ENCODE measurements at places on chromosomes 3 and 15.

DNA sequence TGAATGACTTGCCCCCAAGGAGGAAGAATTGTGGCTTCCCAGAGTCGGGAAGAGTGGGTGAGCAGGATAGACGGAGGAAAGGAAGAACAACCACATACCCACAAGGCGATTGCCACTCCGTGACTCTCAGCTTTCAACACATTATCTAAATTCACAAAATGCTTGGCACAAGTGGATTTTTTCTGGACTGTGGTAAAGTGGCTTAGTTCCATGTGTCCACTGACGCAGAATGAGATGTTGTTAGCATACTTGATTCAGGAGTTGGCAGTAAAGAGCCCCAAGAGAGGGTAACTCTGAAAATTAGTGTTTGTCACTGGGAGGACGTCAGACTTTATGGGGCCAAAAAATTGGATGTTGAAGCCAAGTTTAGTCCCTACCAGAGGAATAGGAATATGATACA, 198.8 kb upstream of the CTNNB1 start:
- no peak for DNase-seq

DNA sequence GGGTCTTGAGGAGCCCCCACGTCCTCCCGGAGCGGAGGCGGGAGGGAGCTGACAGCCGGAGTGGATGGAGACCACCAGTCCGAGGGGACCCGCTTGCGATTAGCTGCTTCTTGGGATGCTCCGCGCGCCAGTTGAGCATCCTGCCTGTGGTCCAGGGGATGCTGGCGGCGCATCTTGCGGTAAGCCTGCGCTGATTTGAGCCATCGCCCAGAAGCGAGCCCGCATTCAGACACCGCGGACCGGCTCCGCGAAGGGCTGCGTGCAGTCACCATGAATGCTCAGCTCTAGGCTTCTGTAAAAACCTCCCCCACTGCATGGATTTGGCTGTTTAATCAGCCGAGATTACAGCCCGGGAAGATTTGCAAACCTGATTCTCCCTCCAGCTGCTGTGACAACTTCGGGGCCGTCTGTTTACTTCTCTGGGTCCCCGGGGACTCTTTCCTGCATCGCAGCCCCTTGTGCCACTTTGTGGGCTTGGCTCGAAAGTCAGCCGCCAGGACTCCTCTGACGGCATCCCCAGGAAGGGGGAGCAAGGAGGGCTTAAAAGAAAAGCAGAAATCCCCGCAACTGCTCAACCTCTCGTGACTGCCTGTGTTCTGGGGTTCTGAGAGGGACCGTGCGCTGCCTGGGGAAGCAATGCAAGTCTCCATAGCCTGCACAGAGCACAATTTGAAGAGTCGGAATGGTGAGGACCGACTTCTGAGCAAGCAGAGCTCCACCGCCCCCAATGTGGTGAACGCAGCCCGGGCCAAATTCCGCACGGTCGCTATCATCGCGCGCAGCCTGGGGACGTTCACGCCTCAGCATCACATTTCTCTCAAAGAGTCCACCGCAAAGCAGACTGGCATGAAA, 171.1 kb downstream of the KCNAB1 start:
- no peak for DNase-seq

DNA sequence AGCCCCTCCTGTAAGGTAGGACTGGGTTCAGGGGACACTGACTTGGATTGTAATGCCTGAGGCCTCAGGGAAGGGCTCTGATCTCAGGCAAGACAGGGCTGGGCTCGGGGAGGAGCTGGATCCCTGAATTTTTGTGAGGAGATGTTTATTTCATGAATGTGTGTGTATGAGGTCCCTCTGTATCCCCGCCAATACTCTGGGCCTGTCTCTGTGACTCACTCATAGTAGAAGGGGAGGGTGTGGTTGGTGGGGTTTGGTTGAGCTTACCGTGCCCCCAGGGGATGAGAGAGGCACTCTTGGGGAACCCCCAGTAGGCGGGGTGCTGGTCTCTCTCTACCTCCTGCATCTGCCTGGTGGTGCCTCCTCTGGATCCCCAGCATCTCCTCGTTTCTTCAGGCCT, 28.1 kb downstream of the RPSA start:
- DNase-seq: no peak

- DNase-seq: no peak
Observed at GRCh38 chr15:77107531-77108355, 36.8 kb upstream of the TSPAN3 start.

DNA sequence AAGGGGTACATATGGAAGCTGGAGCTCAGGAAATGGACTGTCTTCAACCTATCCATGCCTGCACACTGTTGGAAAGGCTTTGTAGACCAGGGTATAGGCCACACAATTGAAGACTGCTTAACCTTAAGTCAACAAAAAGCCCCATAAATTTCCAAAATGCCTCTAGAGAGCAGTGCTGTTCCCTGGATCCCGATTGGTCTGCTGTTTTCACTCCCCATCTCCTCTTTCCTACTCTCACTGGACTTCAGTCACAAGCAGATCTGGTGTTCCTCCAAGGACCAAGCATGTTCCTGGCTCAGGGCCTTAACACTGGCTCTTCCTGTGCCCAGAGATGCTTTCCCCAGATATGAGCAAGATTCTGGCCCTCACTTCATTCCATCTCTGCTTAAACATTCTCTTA, 22.8 kb upstream of the LRRC34 start:
- DNase-seq: no peak

DNA sequence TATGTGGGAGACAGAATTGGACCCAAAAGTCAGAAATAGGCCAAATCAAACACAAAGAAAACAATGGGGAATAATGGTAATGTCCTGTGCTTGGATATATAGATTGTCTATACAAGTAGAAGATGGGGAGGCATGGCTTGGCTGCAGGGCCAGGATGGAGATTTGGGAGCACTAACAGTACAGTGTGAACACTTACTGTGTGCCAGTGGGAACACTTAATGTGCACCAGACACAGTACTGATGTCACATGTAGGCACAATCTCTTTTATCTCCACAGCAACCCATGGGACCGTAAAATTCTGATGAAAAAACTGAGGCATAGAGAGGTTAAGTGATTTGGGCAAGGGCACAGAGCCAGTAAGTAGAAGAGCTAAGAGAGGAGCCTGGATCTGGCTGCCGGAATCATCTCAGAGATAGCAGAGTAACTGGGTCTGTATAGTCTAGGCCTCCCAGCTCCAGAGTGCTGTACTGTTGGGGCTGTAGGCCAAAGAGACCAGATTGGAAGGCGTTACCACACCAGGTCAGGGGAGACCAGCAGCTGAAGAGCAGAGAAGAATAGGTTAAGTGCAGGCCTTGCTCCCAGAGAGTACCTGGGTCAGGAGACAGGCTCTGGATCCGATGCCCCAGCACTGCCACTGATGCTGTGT, 63.3 kb downstream of the RLBP1 start:
- DNase-seq: no peak

- no peak for DNase-seq
Observed at GRCh38 chr15:51672155-51672687, 9.1 kb upstream of the SCG3 start.

- no peak for DNase-seq
Observed at GRCh38 chr15:77040673-77041072, 30.2 kb downstream of the TSPAN3 start.

GRCh38 chr3:152264378-152264777, 4.4 kb upstream of the MBNL1 start:
- DNase-seq: no peak

DNA sequence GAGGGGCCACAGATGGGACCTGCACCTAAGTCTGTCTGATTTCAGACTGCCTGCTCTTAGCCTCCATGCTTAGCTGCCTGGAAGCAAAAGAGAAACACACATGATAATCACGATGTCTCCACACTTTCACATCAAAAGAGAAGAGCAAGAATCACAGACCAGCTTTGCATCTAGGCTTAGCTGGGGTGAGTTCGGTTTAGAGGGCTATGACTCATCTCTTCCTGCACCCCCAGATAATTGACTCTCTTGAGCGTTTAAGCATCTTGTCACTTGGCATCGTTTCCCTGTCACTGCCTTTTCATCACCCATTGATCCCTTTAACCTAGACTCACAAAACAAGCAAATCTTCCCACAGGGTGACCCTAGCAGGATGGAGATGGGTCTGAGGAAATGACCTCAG, 124.0 kb downstream of the NTRK3 start:
- DNase-seq: no peak

GRCh38 chr15:27937851-27938250, 161.3 kb downstream of the OCA2 start:
- no peak for DNase-seq

- DNase-seq: no peak
Observed at GRCh38 chr3:64073158-64073761, 50.0 kb upstream of the PSMD6 start.

DNA sequence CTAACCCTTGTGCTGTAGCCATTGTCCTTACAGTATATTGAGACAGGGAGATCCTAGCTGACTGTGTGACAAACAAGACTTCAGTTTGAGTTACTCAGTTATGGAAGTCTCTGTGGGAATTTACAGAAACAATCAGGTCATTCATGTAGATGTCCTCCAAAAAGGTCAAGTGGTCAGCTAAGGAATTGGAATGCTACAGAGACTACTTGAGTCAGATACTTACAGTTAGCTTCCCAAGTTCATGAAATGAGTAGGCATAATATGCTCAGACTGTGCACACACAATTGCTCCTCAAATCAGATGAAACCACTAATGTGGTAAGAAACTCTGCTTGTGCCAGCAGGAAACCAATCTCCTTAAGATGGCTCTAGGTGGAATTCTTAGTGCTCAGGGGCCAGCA, 985.7 kb downstream of the NSUN3 start:
- DNase-seq: no peak

GRCh38 chr3:78562328-78562727, 1205.5 kb downstream of the ROBO1 start:
- DNase-seq: no peak

DNA sequence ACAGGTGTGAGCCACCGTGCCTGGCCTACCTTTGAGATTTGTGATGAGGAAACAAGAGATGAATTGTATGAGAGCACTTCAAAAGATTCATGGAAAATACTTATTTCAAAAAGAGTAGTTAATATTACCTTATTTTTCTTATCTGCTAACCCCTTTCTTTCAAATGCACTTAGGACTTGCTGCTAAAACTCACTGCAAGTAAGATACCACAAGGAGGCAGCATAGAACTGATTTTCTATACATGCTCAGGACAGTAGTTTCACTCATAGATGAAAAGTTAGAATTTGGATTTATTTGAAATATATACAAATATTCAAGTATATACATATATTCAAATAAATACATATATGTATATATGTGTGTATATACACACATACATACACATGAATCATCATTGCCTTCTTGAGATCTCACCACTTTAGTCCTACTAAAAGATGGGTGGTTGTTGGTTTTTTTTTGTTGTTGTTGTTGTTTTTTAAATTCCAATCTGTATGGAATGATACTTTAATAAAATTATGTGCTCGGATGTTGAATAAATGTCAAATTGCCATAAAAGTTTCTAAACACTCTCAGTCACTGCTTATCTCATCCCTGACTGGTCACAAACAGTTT, 2.4 kb downstream of the CCNDBP1 start:
- no peak for DNase-seq

DNA sequence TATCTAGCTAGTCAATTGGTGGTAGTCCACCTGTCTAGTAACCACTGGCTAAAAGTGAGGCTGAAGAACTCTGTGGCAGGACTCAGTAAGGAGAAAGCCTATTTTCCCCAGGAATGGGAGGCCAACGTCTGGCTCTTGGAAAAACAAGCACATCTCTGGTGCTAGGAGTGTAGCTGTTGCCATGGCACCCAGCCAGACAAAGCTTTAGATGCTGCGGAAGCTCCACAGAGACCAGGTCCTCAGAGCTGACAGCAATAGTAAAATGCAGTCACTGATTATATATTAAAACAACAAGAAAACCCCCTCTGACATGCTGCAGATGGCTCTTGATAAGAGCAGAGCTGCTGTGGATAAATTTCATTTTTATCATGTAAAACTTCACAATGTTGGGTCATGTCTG, 124.9 kb upstream of the STRIT1 start:
- no peak for DNase-seq

GRCh38 chr3:13292375-13292774, 127.7 kb downstream of the NUP210 start:
- no peak for DNase-seq

DNA sequence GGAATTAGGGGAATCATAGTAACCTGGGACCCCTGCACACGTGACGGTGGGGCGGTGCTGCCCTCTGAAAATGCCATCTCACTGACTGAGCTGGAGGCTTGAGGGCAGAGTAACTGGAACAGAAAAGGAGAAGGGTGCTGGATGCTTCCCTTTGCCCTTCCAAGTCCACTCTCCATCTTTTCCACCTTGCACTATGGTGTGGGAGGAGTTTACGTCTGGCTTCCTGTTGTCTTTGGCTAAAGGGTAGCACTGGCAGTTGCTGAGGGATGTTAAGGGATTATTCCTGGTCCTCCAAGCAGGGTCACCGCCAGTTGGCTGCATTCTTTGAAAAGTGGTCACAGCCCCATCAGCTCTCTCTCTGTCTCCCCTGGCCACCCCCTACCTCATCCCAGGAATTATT, 129.4 kb upstream of the SNTN start:
- no peak for DNase-seq

- no peak for DNase-seq
Observed at GRCh38 chr15:29924750-29925149, 102.5 kb upstream of the TJP1 start.

DNA sequence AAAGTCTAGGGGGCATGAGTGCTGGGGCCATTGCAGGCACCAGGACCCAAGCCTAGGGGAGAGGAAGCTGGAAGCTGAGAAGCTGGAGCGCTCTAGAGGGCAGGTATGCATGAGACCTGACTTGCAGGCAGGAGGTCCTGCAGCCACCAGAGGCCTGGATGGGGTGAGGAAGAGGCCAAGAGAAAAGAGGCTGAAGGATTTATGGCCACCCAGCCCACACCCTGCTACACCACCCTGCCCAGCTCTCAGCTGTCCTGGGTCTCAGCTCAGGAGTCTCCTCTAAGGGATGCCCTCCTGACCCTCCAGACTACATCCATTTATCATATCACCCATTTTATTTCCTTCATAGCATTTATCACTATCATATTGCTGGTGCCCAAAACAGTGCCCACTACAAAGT, 36.5 kb downstream of the RPN1 start:
- DNase-seq: no peak

DNA sequence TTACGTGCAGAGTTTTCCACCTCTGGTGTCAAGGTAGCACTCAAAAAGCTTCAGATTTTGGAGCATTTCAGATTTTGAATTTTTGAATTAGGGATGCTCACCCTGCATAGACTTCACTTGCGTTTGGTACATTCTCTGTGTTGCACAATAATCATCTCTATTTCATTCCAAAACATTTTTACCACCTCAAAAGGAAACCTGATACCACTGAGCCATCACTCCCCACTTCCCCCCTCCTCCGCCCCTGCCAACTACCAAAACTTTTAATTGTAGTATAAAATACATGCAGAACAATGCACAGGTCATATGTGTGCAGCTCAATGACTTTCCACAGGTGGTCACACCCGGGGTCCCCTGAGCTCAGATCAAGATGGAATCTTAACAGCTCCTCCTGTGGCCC, 208.8 kb downstream of the SV2B start:
- DNase-seq: no peak

- no peak for DNase-seq
Observed at GRCh38 chr3:132254076-132254755, 63.0 kb upstream of the ACP3 start.

DNA sequence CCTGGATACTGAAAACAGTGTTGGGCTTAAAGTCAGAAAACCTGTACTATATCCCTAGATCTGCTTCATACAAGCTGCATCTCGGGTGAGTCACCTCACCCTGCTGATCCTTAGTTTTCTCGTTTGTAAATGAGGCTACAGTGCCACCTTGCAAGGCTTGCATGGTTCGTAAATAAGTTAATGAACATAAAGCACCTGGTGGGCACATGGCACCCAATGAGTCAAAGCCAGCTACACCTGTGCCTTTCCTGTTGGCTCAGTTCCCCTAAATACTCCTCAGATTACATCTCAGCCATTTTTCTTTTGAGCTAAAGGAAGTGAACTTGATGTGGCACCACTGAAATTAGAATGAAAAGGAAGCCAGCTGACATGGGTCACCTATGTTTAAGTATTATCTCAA, 26.5 kb downstream of the RTP1 start:
- no peak for DNase-seq

All from cortex of kidney (tissue), 1 donor.